ENCODE measurements at places on chromosomes 7 and 10.
A peak's percentile ranks its signal among the peaks of the same experiment; 100 is the strongest.

GRCh38 chr7:4724648-4725013, 42.5 kb downstream of the FOXK1 start:
- DNase-seq = no peak

GRCh38 chr10:8245131-8245813, 190.8 kb downstream of the GATA3 start:
- no peak for DNase-seq

- DNase-seq = no peak
These were observed 129.5 kb downstream of the KLF6 start for GRCh38 chr10:3655528-3655927.

DNA sequence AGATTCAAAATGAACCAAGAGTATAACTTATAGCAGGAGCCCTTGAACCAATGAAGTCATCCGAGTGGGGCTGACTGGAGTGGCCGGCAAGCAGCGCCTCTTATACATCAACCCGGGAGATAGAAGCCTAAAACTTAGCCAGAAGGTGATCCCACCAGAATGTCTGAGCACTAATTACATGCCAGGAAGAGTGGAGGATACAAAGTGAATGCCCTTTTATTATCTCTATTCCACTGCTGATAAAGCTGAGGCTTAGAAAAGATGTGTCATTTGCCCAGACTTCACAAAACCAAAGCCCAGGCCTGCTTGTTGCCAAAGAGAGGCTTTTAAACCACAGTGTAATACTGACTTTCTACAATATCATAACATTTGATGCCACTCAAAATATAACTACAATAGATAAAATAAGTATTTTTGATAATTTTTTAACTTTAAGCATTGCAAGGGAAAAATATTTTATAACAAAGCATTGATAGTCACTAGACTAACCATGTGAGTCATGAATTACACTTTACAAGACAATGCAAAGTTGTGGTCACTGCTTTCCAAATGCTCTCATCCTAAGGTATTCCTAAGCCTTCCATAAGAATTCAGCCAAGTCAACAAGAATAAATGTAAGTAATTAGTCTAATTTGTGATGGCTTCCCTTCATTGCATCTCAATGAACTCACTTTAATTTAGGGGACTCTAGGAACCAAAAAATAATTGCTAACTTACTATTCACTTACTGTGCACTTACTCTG, 58.6 kb upstream of the ARID5B start:
- no peak for DNase-seq

DNA sequence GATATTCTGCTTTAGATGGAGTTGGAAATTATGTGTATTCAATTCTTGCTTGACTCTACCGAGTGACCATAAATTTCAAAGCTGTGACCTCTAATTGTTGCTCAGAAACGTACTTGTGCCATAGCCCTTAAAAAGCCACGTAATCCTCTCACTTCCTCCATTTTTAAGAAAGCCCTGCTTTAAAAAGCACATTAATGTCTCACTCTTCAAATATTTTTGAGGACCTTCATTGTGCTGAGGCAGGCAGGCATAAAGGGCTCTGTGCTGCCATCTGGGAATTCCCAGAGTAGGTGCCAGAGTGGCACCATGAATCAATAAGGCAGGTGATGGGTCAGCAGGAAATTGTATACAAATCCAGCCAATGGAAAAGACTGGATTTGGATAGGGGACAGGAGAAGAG, 97.7 kb upstream of the FAM204A start:
- DNase-seq = no peak

- DNase-seq = no peak
These were observed 12.5 kb downstream of the CDC123 start for GRCh38 chr10:12208460-12208859.

- DNase-seq = no peak
These were observed 45.3 kb downstream of the CREB3L2 start for GRCh38 chr7:137956591-137956990.

DNA sequence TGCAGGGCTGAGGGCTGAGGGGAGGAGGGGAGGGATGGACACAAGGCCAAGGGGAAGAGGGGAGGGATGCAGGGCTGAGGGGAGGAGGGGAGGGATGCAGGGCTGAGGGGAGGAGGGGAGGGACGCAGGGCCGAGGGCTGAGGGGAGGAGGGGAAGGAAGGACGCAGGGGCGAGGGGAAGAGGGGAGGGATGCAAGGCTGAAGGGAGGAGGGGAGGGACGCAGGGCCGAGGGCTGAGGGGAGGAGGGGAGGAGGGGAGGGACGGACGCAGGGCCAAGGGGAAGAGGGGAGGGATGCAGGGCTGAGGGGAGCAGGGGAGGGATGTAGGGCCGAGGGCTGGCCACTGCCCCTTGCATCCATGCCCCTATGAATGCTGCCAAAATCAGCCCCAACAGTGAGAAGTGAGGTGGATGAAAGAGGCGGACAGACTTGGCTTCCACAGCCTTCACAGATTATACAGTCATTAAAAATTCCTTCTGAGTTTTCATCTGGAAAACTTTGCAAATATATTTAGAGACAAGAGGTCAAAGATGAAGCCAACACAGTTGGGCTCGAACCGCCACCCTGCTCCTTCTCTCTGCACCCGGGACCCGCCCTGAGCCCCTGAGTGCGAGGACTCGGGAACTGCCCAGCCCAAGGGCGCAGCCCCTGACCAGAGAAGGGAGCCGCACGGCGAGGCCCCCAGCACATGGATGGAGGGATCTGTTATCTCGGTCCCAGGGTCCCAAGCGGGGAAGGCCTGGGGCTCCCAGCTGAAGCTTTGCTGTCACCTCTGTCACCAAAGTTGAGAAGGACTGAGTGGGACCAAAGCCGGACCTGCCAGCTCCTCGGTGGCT, 65.8 kb downstream of the DIP2C start:
- no peak for DNase-seq

DNA sequence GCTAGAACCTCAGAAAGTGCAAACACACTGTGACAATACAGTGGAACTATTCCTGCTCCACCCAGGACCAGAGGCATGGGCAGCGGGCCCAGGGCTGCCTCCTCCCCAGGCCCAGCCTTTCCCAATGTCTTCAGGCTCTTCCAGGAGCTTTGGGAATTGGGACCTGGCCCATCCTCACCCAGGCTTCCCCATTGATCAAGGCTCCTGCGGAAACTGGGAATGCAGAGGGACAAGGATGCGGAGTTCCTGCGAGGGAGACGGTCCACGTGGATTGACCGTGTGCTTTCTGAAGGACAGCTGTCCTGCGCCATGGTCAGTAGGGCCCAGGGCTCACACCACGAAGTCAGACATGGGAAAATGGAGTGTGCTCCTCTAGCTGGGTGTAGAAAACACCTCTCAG, 56.6 kb downstream of the CSGALNACT2 start:
- no peak for DNase-seq

- no peak for DNase-seq
These were observed 142.9 kb upstream of the PCGF5 start for GRCh38 chr10:91077549-91078071.

DNA sequence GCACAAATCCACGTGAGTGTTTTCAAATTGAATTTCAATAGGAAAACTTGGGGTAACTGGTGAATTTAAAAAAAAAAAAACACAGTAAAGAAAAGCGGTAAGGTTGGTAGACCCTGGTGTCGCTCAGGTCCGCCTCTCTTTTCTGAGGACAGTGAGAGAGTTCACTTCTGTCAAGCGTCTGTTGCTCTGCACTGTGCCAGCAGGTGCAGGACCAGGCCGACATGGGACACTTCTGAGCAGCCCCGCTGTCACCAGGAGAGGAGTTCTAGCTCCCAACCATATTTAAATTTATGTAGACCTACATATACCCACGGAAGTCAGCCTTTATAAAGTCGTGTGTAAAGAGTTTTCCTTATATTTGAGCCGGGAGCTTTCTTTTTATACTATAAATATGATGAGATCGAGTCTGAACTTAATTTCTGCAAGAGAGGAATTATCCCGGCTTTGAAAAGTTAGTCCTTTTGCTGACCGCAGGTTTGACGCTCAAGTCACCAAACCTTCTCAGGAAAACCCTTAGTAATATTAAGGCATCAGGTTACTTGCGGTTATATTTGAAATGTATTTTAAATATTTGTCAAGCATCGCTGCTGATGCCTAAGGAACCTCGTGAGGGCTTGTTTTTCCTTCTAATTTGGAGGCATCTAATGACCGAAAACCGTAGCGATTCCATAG, 531 bp downstream of the IKZF1 start:
- peak; percentile 45 for DNase-seq

All from stimulated activated CD4-positive, alpha-beta T cell treated with anti-CD3 and anti-CD28 coated beads, TNF-alpha, amount 100 ng/mL, for 1 hour (primary cell).